ENCODE measurements at places on chromosomes 13 and 19. TPM values are rescaled to one million over a fixed set of nuclear protein-coding genes. Genes with fewer than 3 reads are reported as not detected.

DNA sequence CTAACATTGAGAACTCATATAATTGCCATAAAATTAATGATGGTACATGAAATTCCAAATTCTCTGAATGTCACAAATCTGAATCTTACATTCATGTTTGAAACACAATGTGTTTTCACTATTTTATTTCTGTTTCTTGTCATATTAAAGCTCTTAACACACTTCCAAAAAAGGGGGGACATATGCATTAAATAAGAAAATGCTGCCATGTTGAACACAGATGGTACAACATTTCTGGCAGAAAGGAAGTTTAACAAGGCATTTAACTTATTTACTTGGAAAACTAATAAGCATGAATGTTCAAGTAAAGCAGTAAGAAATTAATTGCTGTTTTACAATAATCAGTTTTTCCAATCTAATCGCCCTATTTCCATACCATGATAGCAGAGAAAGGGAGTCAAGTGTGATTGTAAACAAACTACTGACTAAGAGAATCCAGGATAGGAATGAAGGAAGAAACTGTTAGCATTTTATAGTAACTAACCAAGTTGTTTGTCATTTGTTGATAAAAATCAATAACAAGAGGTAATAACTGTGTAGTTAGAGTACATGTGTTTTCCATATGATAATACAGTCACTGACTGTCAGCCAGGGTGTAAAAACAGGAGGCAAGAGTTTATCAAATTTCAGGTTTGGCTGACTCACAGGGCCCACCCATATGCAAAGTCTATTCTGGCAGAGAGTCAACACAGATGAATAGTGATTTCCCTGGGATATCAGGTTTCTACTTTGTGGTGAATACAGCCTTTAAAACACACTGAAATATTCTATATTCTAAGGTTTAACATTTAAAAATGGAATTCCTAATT lies 5.7 kb upstream of the FOXO1 start:
- H3K4me3 ChIP-seq: no peak overlapping the region
- no peaks in the 10 kb centered on the region for H3K27me3 ChIP-seq
- peak; percentile 70 for DNase-seq
- H3K36me3 ChIP-seq: no peaks in the 10 kb centered on the region
- H3K4me1 ChIP-seq: peaks cover 8% of the 10 kb centered on the region
- no peak overlapping the region for H3K27ac ChIP-seq

GRCh38 chr13:49669735-49670309 lies 21.5 kb downstream of the EBPL start:
- DNase-seq: peak; percentile 49
- H3K27ac ChIP-seq: no peak overlapping the region
- no peaks in the 10 kb centered on the region for H3K4me1 ChIP-seq
- H3K36me3 ChIP-seq: peaks cover 16% of the 10 kb centered on the region
- H3K4me3 ChIP-seq: no peak overlapping the region

Gene FAM216B
- not detected for polyA plus RNA-seq

Gene CDX2
- not detected for polyA plus RNA-seq

GRCh38 chr13:39530916-39531315 lies 72.1 kb downstream of the LHFPL6 start:
- H3K27me3 ChIP-seq: no peaks in the 10 kb centered on the region
- H3K4me1 ChIP-seq: no peaks in the 10 kb centered on the region
- DNase-seq: no peak

DNA sequence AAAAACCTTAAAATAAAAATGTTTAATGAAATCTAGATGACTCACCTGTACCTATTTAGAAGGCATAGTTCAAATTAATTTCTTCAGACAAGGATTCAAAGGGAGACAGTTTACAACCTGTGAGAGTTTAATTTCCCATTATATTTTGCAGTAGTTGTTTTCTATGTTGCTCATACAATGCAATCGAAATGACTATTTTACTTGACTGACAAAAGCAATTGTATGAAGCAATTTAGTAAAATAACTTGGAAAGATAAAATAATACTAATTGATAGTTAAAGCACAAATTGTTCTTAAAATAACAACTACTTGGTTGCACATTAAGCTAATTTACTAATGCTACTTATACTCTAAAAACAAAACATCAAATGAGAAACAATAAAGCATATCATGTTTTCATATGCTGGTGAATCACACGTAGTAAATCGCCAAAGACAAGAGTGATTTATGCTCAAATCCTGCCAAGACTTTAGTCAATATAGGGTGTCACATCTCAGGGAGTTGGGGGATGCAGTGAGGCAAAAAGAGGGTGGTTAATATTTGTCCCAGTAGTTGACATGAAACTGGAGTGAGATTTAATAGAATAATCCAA lies 6.4 kb downstream of the DACH1 start:
- H3K27me3 ChIP-seq: no peaks in the 10 kb centered on the region
- peaks cover 6% of the 10 kb centered on the region for H3K4me1 ChIP-seq
- H3K27ac ChIP-seq: no peak overlapping the region

Gene AP1M2
- 1.1 TPM for polyA plus RNA-seq

DNA sequence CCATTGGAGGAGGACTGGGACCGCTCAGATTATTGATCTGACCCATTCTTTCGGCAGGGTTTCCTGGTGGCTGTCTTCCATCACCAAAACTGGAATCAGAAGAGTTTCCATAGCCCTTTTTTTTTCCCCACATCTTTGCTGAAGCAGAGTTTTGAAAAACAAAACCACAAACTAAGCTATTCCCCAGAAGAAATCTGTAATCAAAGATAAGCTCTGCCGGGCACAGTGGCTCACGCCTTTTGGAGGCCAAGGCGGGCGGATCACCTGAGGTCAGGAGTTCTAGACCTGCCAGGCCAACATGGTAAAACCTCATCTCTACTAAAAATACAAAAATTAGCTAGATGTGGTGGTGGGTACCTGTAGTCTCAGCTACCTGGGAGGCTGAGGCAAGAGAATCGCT lies 4.2 kb upstream of the ICAM1 start:
- no peak overlapping the region for H3K4me3 ChIP-seq
- H3K4me1 ChIP-seq: peaks cover 12% of the 10 kb centered on the region
- no peaks in the 10 kb centered on the region for H3K36me3 ChIP-seq
- no peaks in the 10 kb centered on the region for H3K27me3 ChIP-seq
- DNase-seq: no peak

DNA sequence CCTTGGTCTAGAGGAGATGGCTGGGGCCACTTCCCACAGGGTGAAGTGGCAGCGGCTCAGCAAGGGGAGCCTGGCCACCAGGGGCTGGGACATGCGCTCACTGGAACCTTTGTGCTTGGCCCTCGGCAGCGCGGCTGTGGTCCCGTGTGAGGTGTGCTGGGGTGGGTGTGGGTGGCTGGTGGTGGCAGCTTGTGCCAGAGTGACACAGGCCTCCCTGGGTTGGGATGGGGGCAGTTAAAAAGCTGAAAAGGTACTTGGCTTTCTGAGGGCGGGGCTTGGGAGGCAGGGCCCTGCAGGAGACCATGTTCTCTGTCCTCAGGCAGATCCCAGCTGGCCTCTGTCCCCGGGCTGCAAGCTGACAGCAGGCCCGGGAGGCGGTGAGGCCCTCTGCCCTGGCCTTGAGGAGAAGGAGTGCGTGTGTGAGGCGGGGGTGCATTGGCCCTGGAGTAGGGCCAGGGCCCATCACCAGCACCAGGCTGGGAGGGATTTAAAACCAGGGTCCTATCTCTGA lies 17.3 kb downstream of the MPND start:
- no peak overlapping the region for H3K27ac ChIP-seq
- no peaks in the 10 kb centered on the region for H3K27me3 ChIP-seq
- no peak for DNase-seq
- H3K4me1 ChIP-seq: peaks cover 75% of the 10 kb centered on the region
- H3K4me3 ChIP-seq: no peak overlapping the region

Gene SPRED3
- polyA plus RNA-seq: 0.63 TPM

GRCh38 chr19:13795595-13796300 lies 505 bp downstream of the ZSWIM4 start:
- peak overlapping the region; percentile 61 for H3K4me3 ChIP-seq
- peak overlapping the region; percentile 70 for H3K27ac ChIP-seq
- no peaks in the 10 kb centered on the region for H3K27me3 ChIP-seq
- no peak for DNase-seq
- H3K4me1 ChIP-seq: peaks cover 9% of the 10 kb centered on the region

DNA sequence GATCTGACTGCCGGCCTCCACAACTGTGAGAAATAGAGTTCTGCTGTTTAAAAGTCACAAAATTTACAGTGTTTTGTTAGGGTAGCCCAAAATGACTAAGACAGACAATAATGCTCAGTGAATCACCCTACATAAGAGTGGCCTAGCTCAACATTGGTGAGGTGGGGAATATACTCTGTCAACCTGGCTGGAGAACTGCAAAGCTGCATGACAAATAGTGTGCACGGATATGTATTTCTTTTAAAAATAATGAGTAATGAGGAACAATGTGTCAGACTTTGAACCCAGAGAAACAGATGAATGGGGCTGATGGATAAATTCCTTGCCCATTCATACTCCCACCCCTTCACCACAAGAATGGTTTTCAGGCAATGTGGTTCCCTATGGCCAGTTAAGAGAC lies 372.4 kb downstream of the SUCLA2 start:
- H3K27me3 ChIP-seq: no peaks in the 10 kb centered on the region
- H3K4me1 ChIP-seq: no peaks in the 10 kb centered on the region
- H3K4me3 ChIP-seq: no peak overlapping the region
- DNase-seq: no peak
- H3K36me3 ChIP-seq: no peaks in the 10 kb centered on the region

- no peak overlapping the region for H3K4me3 ChIP-seq
- peak; percentile 18 for DNase-seq
- no peaks in the 10 kb centered on the region for H3K36me3 ChIP-seq
- H3K4me1 ChIP-seq: no peaks in the 10 kb centered on the region
- no peaks in the 10 kb centered on the region for H3K27me3 ChIP-seq
Observed at GRCh38 chr13:108609353-108609752, 20.1 kb upstream of the MYO16 start.

Gene LINGO3
- not detected for polyA plus RNA-seq

- peaks cover 3% of the 10 kb centered on the region for H3K4me1 ChIP-seq
- no peaks in the 10 kb centered on the region for H3K36me3 ChIP-seq
- H3K27ac ChIP-seq: no peak overlapping the region
- no peak overlapping the region for H3K4me3 ChIP-seq
- DNase-seq: no peak
- no peaks in the 10 kb centered on the region for H3K27me3 ChIP-seq
Observed at GRCh38 chr19:50565984-50566903, 2.0 kb downstream of the LRRC4B start.

GRCh38 chr19:46766569-46767317 lies 20.5 kb upstream of the STRN4 start:
- DNase-seq: peak; percentile 74
- H3K27me3 ChIP-seq: no peaks in the 10 kb centered on the region
- H3K27ac ChIP-seq: no peak overlapping the region

Gene IGFL2
- polyA plus RNA-seq: not detected

- H3K4me3 ChIP-seq: no peak overlapping the region
- H3K4me1 ChIP-seq: no peaks in the 10 kb centered on the region
- H3K36me3 ChIP-seq: no peaks in the 10 kb centered on the region
- no peak overlapping the region for H3K27ac ChIP-seq
- DNase-seq: no peak
- no peaks in the 10 kb centered on the region for H3K27me3 ChIP-seq
Observed at GRCh38 chr13:65600702-65601101, 1629.4 kb downstream of the PCDH9 start.

DNA sequence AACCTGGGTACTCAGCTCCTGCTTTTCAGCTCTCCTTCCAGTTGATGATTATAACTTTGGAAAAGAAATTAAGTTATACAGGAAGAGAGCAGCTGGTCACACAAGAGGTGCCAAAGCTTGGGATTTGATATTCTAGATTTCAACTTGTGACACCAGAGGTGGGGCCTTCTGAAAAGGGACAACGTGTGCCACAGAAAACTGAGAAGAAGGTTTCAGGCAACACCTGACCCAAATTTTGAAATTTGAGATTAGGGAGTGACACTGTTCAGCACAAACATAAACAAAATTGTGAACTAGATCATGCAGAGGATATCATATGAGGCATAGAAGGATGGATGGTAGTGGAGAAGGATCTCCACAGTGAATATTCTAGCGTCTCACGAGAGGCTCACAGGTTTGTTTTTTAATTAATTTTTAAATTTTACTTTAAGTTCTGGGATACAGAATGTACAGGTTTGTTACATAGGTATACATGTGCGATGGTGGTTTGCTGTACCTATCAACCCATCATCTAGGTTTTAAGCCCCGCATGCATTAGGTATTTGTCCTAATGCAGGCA lies 379.7 kb downstream of the ENOX1 start:
- H3K27me3 ChIP-seq: no peaks in the 10 kb centered on the region
- no peaks in the 10 kb centered on the region for H3K4me1 ChIP-seq
- DNase-seq: no peak
- H3K4me3 ChIP-seq: no peak overlapping the region
- no peaks in the 10 kb centered on the region for H3K36me3 ChIP-seq
- no peak overlapping the region for H3K27ac ChIP-seq

- H3K4me1 ChIP-seq: no peaks in the 10 kb centered on the region
- no peaks in the 10 kb centered on the region for H3K27me3 ChIP-seq
- H3K36me3 ChIP-seq: no peaks in the 10 kb centered on the region
- no peak for DNase-seq
- no peak overlapping the region for H3K27ac ChIP-seq
- no peak overlapping the region for H3K4me3 ChIP-seq
Observed at GRCh38 chr13:34307607-34308006, 489.7 kb downstream of the RFC3 start.

DNA sequence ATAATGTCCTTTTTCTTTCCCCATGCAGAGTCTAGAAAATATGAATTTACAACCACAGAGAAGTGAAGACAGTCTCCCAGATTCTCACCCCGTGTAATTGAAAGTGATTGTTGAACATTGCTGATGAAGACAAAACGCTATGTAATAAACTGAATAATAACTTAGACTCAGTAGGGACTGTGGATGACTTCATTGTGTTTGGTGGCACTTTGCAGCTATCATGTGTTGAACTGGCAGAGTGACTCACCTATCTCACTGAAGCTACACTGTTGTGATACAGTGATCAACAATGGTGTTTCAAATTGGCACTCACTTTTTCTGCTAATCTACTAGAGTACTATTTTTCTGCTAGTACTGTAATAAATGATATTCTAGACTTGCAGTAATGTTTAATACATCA lies 261.3 kb downstream of the DACH1 start:
- no peaks in the 10 kb centered on the region for H3K4me1 ChIP-seq
- H3K27me3 ChIP-seq: no peaks in the 10 kb centered on the region
- H3K4me3 ChIP-seq: no peak overlapping the region
- H3K27ac ChIP-seq: no peak overlapping the region
- H3K36me3 ChIP-seq: no peaks in the 10 kb centered on the region
- DNase-seq: no peak

Measured in K562 (cell line).